Pancreas (tissue), 10 donors: ENCODE measurements at places on chromosomes 5 and 9.

DNA sequence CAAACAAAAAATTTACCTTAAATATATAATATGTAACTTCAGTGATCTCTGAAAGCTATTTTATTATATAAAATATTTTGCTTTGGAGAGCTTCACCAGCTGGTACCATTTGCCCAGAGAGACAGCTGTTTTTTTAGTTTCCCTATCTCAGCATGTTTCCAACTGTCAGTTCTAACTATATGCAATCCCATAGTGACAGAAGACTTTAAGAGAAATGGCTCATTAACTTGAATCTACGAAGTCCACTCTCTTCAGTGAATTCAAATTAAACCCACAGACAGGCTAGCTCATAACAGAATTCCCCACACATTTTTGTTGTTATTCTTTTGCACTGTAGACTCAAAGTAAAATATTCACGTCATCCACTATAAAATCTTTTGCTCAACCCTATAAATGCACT is 251.8 kb upstream of the POU5F2 start:
- no peak for DNase-seq
- no peaks in the 10 kb centered on the region for H3K36me3 ChIP-seq
- H3K27ac ChIP-seq = no peak overlapping the region
- H3K4me3 ChIP-seq = no peak overlapping the region
- H3K4me1 ChIP-seq = no peaks in the 10 kb centered on the region
- no peaks in the 10 kb centered on the region for H3K27me3 ChIP-seq

DNA sequence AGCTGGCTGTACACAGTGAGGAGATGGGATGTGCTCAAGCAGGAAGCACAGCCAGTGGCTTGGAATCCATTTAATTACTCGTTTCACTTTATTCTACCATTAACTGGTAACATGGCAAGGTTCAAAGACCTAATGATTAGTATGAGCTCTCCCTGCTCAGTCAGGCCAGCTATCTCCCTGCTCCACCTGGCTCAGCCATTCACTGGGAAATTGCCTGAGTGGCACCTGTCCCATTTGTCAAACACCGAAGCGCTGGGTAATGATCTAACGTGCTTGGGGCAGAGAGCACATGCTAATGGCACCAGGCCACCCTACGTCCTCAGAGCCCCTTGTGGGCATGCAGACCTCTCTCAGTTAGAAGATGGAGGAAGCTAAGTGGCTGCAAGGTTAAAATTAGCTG is 162.2 kb downstream of the TTLL11 start:
- no peak for DNase-seq
- no peaks in the 10 kb centered on the region for H3K36me3 ChIP-seq
- H3K4me1 ChIP-seq = no peaks in the 10 kb centered on the region
- no peak overlapping the region for H3K4me3 ChIP-seq
- no peak overlapping the region for H3K27ac ChIP-seq

- DNase-seq = no peak
- H3K36me3 ChIP-seq = no peaks in the 10 kb centered on the region
- H3K4me3 ChIP-seq = no peak overlapping the region
- no peaks in the 10 kb centered on the region for H3K4me1 ChIP-seq
Observed at GRCh38 chr9:80883826-80884579, 805.3 kb downstream of the TLE1 start.

- H3K4me1 ChIP-seq = no peaks in the 10 kb centered on the region
- no peak overlapping the region for H3K4me3 ChIP-seq
- no peak overlapping the region for H3K27ac ChIP-seq
Observed at GRCh38 chr5:79971156-79971555, 19.9 kb downstream of the MTX3 start.
